Erythroblast (primary cell): ENCODE measurements at places on chromosomes 1 and 21.

DNA sequence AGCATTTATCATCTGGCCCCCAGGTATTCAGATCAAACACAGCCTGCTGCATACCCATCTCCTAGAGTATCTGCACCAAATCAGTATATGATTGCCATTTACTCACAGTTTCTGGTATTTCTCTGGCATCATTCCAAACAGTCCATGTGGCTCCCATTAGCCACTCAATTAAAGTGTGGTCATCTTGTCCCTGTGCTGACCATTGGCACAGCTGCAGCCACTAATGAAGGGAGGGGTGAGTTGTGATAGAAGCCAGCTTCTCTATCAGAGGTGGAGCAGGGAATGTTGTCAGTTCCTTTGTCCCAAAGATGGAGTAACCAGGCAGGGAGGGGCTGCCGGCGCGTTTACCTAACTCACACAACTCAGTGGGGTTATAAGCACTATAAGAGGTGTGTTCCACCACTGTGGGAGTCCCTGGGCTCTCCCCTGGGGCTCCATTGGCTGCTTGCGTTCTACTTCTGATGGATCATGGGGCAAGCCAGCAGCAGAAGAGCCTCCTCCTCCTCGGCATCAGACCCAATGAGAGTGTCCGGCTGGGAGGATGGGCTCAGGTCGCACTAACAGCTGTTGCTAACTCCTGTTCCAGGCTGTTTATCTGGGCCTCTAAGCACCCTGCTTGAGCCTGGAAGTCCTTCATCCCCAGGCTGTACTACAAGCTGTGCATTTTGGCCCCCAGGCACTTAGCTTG, 108.6 kb downstream of the GDAP2 start:
- DNase-seq: no peak

- no peak for DNase-seq
Measured at GRCh38 chr1:22471078-22471477, 19.4 kb downstream of the ZBTB40 start.

GRCh38 chr1:184629266-184629665, 125.4 kb downstream of the EDEM3 start:
- DNase-seq: no peak

DNA sequence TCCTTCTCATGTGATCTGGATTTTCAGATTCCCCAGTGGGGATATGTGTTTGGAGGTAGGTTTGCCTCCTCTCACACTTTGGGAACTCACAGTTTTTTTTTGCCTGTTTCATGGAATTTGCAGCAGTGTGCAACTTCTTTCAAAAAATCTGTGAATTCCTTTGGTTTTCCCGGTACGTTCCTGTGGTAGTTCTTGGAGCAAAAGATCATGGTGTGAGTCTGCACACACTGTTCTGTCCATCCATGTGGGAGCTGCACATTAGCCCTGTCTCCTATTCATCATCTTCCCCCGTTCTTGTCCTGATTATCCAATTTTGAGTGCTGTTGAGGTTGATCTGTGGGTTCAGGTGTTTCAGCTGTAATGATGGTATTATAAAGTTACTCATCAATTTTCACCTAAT, 30.3 kb upstream of the TACSTD2 start:
- no peak for DNase-seq

DNA sequence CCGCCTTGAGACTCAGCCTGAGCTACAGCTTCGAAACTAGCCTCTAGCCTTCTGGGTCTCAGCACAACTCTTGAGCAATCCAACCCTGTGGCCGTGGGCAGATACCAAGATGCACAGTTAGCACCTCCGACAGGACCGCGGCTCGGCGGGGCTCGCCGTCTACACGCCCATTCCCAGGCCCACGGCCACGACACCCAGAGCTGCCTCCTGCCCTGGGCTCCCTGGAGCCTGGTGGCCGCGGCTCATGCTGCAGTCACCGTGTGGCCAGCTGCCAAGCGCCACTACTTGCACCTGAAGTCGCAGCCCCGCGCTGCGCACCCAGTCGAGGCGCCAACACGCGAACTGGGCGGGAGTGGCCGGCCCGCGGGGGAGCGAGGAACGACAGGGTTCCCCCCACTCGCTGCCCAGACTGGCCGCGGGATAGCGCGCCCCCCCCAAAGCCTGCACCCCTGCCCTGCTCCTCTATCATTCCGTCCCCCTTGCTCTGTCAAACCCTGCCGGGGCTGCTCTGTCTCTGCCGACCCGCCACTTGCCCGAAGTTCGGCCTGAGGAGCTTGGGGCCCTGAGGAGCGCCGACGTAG, 729 bp upstream of the CDCA8 start:
- peak; percentile 88 for DNase-seq

- peak; percentile 59 for DNase-seq
Measured at GRCh38 chr1:20732071-20732587, 374 bp downstream of the SH2D5 start.

DNA sequence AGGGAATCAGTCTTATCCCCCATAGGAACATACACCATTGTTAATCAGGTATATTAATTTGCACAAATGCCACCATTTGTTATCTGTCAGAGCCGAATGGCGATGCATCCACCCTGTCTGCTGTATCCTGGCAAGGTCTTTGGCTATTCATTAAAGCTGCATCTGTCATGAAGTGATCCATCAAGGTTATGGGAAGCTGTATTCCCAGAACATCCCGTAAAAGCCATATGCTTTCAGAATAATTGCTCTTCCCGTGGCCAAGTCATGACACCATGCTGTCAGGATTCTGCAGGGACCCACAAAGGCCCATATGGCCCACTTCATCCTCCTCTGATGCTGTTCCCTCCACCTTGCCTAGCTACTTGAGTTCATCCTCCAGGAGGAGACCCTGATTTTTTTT, 103.9 kb downstream of the RAVER2 start:
- DNase-seq: no peak

GRCh38 chr1:117535821-117536220, 70.0 kb upstream of the TENT5C start:
- DNase-seq: no peak

DNA sequence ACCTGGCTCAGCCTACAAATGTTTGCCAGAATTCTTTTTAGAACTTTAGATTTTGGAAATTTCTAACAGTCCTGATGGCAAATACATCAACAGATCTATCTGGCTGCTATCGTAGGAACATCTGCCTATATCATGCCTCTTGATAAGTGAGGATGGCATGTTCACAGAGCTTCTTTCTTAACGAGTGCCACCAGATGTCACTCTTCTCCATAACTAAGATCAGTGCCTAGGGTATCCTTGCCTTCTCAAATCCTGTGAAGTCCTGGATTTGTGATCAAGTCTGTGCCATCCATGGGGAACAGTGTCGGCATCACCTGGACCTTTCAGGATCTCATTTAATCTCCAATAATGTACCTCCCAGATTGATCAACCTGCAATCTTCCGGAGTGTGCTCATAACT, 36.5 kb upstream of the CD5L start:
- peak; percentile 26 for DNase-seq

GRCh38 chr21:20627594-20627993, 370.6 kb upstream of the NCAM2 start:
- no peak for DNase-seq

DNA sequence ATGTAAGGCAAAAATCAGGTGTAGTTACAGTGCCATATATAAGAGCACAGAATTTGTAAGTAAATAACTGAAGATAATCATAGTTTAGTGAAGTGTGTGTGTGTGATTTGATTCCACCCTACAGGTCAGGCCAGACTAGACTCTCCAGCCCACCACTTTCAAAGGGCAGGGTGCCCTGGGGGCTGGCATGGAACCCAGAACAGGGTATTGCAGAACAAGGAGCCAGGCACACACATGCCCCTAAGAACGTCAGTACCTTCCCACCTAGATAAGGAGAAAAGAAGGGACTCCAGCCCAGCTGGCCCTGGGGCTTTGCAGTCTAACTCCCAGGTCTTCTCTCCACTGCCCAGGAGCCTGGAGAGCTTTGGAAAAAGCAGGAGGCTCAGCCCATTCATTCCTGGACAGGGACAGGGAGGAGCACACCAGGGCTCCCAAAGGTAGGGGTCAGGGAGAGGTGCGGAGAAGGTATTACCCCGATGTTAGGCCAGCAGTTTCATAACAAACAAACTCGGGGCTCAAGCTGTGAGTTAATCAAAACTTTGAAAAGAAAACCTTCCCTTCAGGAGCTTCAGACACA, 149.7 kb upstream of the VANGL1 start:
- DNase-seq: no peak

- DNase-seq: no peak
Measured at GRCh38 chr1:117177376-117177775, 33.4 kb downstream of the VTCN1 start.

- no peak for DNase-seq
Measured at GRCh38 chr1:204368996-204369726, 9.4 kb upstream of the PLEKHA6 start.

GRCh38 chr1:236753516-236753915, 41.6 kb upstream of the MTR start:
- peak; percentile 19 for DNase-seq

- no peak for DNase-seq
Measured at GRCh38 chr21:28548291-28548690, 444.4 kb downstream of the LTN1 start.

- DNase-seq: no peak
Measured at GRCh38 chr1:66623812-66624211, 89.9 kb downstream of the SGIP1 start.

- no peak for DNase-seq
Measured at GRCh38 chr1:246815693-246816270, 91.6 kb downstream of the SCCPDH start.

DNA sequence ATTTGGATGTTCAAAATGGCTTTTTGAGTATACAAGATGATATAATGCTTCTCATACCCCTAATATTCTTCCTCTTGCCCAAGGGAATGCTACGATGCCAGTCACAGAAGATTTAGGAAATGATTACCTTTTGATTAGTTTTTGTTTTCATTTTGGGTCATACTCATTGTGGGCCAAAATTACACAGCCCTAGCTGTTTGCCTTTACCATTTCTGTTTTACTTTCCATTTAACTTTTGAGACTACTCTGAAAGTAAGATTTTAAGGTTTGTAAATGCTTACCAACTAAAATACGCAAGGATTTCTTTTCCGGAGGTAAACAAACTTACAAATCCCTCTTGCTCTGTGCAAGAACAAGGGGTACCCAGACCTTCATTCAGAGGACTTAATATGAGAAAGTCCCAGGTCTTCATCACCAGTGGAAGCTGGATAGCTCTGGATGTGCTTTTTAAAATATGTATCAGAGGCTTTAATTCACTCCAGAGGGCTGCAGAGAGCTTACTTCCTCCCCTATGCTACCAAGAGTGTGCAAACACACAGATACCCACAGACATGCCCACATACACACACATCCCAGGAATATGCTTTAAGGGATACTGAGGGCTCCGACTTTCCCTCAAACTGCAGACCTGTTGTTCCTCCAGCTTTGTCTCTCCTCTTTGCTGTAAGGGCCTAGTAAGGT, 631.4 kb downstream of the SMYD3 start:
- no peak for DNase-seq

- DNase-seq: no peak
Measured at GRCh38 chr1:73106931-73107330, 824.6 kb upstream of the NEGR1 start.

DNA sequence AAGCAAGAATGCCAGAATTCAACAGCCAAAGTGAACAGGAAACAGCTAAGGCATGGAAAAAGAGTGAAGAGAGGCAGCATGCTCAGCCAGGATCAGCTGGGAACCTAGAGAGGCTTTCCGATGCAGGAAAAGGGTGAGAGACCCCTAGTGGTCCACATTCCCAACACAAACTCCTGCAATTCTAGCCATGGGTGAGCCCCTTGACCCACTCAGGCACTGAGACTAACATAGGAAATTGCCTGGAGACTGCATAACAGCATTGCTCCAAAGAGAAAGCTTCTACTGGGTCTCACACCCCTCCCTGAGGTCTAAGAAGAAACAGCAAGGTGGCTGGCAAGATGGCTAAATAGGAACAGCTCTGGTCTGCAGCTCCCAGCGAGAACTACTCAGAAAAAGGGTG, 123.2 kb downstream of the LHX8 start:
- DNase-seq: no peak
